ENCODE measurements at places on chromosomes 12 and 14.
A peak's percentile ranks its signal among the peaks of the same experiment; 100 is the strongest.

GRCh38 chr12:15540469-15540872 is 218.2 kb downstream of the PTPRO start:
- DNase-seq = no peak

- no peak for DNase-seq
These were observed 9.9 kb downstream of the GALNT9 start for GRCh38 chr12:132319359-132319950.

- DNase-seq = no peak
These were observed 51.2 kb downstream of the PPFIBP1 start for GRCh38 chr12:27575090-27575761.

DNA sequence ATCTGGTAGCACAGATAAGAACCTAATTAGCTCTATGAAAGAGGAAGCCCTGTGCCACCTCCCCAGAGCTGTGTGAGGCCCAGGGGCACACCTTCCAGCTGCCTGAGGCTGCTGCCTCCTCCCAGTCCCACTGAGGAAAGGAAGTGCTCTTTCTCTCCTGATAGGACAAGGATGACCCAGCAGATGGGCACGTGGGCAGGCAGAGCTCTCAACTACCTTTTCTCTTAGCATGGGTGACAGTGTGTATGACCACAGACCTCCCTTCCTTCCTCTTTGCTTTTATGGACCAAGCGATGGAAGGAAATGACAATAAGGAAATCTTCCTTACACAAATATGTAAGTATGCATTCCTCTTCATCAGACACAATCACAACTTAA is 127.6 kb upstream of the AMIGO2 start:
- no peak for DNase-seq

DNA sequence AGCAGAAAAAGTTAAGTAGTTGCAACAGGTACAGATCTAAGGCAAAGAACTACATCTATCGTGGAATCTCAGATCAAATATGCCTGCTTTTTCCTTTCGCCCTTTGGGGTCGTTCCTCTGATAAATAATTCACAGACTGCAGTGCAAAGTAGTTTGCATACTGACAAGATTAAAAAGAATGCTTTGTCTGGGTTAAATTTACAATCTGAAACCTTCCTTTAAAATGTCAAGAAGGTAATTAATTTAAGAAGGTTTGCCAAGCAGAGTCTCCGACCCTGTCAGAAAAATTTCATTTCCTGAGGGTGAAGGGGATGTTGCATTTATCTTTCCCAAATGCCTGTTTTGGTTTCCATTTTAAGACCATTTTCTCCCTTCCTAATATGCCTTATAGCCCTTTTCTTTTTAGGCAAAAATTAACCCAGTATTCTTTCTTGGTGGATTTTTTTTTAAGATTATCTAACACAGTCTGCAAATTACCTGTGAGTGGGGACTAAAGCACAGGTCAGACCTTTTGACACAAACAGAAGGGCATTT is 406.9 kb downstream of the LRIG3 start:
- DNase-seq = no peak

DNA sequence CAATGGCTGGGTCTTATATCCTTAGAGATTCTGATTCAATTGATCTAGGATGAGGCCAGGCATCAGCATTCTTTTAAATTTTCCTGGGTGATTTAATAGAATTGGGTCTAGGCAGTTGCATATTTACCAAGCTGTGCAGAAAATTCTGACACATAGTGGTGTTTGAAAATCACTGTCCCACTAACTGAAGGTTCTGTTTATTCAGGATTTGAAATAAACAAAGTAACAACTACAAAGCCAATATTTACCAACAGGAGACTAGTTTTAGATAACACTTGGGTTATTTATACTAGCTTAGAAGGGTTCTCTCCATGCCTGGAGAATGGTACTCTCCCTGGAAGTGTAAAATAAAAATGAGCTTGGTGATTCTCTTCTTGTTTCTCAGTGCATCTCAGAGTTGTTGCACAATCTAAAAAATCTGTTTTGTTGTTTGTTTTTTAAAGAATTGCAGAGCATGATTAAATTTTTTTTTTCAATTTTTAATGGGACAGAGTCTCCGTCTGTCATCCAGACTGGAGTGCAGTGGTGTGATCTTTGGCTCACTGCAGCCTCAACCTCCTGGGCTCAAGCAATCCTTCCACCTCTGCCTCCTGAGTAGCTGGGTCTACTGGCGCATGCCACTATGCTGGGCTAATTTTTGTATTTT is 16.9 kb downstream of the BEST3 start:
- DNase-seq = no peak

DNA sequence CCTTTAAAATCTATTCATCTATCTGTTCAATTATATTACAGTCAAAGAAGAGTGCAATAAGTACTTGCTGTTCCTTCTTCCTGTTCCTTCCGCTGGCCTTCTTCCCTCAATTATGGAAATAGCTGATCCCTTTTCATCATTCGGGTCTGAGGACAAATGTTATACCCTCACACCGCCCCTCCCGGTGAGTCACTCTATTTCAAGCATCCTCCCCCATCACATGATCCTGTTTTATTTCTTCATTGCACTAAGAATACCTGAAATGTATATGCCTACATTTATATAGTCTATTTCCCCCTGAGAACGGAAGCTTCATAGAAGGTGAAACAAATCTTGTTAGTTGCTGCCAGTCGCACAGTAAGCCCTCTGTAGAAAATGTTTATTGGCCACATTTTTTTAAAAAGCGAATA is 2.5 kb downstream of the SLC38A1 start:
- DNase-seq = peak; percentile 8

Data from caudate nucleus (tissue), 63 donors.